NCI-H2081 treated with DMSO at 0.1 percent for 48 hours (cell line): ENCODE measurements at places on chromosomes 1 and 21.

DNA sequence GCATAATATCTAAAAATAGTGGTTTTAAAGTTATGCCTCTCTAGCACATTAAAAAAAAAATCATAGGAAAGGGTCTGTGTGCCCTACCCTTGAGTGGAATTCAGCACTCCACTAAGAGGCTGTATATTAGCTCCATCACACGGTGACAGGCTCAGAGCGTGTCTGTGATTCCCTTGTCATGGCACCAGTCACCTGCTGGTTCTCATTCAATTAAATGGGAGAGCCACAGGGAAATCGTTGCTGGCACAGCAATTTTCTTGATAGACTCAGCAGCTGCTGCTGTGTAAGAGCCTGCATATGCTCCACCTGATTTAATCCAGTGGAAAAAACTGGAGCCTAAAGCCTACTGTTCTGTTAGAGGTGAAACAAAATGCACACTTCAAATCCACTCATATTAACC, 9.5 kb downstream of the ATP6V1G3 start:
- DNase-seq: peak; percentile 97

DNA sequence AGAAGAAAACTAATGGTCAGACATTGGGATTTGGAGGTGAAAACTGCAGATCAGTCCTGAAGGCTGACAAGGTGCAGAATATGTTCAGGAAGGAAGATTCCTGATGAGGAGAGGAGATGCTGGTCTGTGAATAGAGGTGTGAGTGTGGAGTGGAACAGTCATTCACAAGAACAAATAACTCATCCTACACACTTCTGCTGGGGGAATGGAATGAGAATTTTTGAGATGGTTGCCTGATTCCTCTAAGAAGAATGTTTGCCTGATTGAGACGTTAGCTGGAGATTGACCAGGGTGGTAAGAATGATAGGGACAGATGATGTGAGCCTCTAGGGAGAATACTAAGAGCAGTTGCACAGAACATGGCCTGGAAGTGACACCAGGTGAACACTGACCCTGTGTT, 4.1 kb downstream of the S100A7 start:
- no peak for DNase-seq

DNA sequence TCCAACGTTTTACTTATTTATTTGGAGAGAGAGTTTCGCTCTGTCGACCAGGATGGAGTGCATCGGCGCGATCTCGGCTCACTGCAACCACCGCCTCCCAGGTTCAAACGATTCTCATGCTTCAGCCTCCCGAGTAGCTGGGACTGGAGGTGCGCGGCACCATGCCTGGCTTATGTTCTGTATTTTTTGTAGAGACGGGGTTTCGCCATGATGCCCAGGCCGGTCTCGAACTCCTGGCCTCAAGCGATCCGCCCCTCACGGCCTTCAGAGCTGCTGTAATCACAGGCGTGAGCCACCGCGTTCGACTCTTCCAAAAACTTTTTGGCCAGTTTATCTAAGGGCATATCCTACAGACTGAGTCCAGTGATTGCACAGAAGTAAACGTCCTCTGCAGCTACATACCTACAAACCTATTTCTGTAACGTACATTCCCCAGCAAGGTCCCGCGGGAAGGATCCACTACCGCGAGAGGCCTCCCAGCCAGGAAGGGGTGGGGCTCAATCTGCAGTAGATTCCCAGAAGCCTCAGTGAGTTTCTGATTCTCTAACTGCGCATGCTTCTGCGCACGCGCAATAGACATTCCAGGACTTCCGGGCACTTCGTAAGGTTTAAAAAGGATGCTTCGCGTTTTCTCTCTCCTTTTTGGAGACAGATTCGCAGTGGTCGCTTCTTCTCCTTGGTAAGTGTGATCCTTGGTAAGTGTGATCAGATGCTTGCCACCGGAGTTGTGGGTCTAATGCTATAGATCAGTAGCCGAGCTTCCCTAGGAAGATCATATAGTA, at the start of gene RCC1:
Gene RCC1, plus strand, starts transcription at position 638 of the 782 bp plus-strand sequence. CDS start 23,824 bp downstream, outside the sequence.
- DNase-seq: peak; percentile 95

DNA sequence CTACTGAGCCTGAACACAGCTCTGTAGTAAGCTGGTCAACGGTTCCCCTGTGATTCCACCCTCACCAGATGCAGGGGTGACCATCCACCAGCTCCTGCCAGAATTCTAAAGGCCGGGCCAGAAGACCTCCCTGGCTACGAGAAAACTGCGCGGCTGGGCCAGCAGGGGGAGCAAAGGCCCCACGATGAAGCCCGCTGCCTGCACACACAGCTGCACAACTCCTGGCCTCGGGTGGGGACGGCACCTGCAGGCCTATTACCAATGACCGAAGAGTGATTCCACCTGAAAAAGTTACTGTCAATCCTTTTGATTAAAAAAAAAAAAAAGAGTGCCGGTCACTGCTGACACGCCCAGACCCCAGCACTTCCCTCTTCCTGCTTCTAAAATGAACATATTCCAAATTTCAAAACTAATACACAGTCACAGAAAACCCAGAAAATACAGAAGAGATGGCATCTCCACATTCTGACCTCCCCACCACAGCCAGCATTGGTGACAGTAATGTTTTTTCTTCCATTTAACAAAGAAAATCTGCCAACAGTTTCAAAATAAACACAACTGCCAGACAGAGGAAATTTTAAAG, 49.8 kb upstream of the RIPK4 start:
- DNase-seq: no peak

DNA sequence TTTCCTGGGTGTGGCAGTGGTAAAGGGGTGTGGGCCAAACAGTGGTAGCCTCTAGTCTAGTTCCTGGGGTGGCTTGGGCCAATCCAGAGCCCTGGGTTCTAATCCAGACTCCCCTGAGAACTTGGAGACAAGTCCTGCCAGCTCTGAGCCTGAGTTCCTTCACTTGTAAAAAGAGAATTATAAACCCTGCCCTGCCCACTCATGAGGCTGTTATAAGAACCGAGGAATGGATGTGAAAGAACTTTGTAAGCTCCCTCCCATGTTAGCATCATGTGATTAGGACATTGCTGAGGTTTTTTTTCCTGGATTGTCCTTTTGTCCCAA, 131.0 kb downstream of the RRAGC start:
- no peak for DNase-seq
